ENCODE measurements at places on chromosomes 2 and 18. TPM values are rescaled to one million over a fixed set of nuclear protein-coding genes. Genes with fewer than 3 reads are reported as not detected.

SNRNP27 gene
- total RNA-seq: 54.6 TPM

DNA sequence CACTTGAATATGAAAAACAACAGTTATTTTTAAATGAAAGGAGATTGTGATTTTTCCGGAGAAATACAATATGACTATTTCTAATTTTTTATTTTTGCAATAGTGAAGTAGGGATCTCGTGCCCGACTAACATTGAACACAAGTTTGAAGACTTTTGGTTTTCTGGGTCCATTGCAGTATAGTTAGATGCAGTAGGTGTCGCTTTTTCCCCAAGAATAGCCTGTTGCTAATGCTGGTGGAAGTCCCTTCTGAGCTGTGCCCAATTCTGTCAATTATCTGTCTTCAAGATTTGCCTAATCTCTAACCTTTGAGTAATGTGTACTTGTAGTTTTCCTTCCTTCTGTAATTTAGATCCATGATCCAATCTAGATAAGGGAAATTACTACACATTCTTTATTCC is 36.5 kb downstream of the SEMA4F start:
- DNase-seq: peak; percentile 64
- no peak overlapping the region for H3K4me3 ChIP-seq
- no peak overlapping the region for H3K27ac ChIP-seq
- H3K36me3 ChIP-seq: no peaks in the 10 kb centered on the region
- H3K4me1 ChIP-seq: peaks cover 24% of the 10 kb centered on the region

DNA sequence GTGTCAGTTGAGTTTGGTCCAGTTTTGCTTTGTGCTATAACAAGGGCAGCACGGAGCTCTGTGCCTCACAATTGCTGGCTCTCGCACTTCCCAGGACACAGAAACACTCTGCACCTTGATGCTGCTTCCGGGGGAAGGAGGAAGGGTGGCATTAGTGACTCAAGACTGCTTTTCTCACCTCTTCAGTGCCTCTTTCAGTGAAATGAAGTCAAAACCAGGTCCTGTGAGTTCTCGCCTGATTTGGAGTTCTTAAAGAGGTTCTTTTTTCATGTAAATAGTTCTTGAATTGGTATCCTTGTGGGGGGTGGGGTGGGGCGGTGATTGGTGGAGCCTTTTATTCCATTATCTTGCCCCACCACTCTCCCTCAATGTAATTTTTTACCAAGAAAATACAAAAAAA is 91.5 kb upstream of the MYT1L start:
- H3K36me3 ChIP-seq: no peaks in the 10 kb centered on the region
- H3K4me1 ChIP-seq: no peaks in the 10 kb centered on the region
- no peak for DNase-seq
- H3K27ac ChIP-seq: no peak overlapping the region
- no peak overlapping the region for H3K4me3 ChIP-seq
- H3K27me3 ChIP-seq: no peaks in the 10 kb centered on the region

- H3K36me3 ChIP-seq: no peaks in the 10 kb centered on the region
- no peaks in the 10 kb centered on the region for H3K27me3 ChIP-seq
- no peak for DNase-seq
- no peak overlapping the region for H3K27ac ChIP-seq
- no peak overlapping the region for H3K4me3 ChIP-seq
Measured at GRCh38 chr2:12222554-12222953, 476.1 kb downstream of the LPIN1 start.

DNA sequence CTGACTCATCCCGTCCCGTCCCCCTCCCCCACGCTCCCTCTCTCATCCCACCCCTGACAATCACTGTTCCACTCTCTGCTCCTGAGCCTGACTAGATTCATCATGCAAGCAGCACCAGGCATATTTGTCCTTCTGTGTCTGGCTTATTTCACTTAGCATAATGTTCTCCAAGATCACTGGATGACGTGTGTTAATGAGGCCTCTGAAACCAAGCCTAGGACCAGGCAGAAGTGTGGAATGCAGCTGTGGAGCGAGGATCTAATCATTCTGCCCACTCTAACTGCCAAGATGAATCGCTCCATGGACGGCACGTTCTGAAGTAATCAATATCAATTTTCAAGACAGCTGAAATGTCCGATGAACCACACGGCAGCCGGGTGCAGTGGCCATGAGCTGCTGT is 122.4 kb upstream of the ZNF236 start:
- no peaks in the 10 kb centered on the region for H3K4me1 ChIP-seq
- no peak overlapping the region for H3K27ac ChIP-seq
- DNase-seq: no peak
- H3K4me3 ChIP-seq: no peak overlapping the region
- no peaks in the 10 kb centered on the region for H3K36me3 ChIP-seq

DNA sequence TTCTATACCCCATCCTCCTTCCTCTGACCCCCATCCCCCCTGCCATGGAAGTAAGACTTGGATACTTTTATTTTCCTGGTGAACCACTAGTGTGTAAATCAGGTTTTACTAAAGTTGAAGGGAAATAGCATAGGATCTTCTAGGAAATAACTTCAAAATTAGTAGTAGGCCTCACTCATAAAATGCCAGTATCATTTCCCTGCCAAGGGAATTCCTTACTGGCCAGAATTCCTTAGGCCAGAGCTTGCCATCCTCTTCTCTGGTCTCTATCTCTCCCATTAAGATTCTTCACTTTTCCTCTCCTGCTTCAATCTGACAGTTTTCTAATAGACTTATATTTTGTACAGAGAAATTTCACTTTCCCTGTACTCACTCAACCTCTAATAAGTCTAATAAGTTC is 322.8 kb upstream of the TANK start:
- peaks cover 10% of the 10 kb centered on the region for H3K4me1 ChIP-seq
- DNase-seq: no peak
- H3K4me3 ChIP-seq: no peak overlapping the region
- no peaks in the 10 kb centered on the region for H3K27me3 ChIP-seq
- no peaks in the 10 kb centered on the region for H3K36me3 ChIP-seq

FAM110C gene
- total RNA-seq: 1.2 TPM

DNA sequence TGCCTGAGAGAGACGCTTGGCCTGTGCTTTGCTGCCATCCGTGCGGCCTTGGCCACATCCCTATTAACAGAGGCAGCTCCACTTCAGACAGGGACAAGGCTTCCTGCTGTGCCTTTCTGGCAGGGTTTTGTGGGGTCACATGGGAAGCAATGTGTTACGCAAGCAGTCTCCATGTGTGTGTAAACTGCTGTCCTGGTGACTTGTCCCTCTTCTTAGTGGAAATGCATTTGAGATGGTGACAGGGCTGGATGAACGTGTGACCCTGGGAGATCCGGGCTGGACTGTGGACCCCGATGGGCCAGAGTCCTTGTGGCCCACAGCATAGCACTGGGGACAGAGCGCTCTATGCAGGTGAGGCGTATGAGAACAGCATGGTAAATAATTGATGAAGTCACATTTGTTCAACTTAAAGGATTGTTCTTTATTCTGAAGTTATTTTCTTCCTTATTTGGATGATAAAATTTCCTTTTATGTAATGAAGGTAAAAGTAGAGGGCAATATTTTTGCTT is 23.2 kb downstream of the ASB1 start:
- peak; percentile 98 for DNase-seq
- no peak overlapping the region for H3K4me3 ChIP-seq
- peak overlapping the region; percentile 89 for H3K27ac ChIP-seq
- H3K4me1 ChIP-seq: peaks cover 39% of the 10 kb centered on the region
- no peaks in the 10 kb centered on the region for H3K27me3 ChIP-seq

DNA sequence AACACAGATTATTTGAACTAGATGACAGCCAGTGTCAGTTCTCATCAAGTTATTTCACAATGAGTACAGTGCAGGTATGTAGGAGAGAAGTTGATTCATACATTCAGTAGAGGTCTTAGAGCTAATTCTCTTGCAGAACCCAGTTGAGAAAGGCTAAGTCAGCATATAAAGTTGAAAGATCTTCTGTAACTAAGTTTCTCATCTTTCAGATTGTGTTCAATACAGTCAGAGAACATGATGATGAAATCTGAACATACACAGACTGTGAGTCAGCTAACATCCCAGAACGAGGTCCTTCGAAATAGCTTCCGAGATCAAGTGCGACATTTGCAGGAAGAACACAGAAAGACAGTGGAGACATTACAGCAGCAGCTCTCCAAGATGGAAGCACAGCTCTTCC is 41.9 kb upstream of the LIMS1 start:
- peaks cover 8% of the 10 kb centered on the region for H3K36me3 ChIP-seq
- H3K4me3 ChIP-seq: no peak overlapping the region
- H3K27me3 ChIP-seq: no peaks in the 10 kb centered on the region
- peak; percentile 42 for DNase-seq

KCNG2 gene
- total RNA-seq: not detected

Measured in HepG2 (cell line).